A549 treated with dexamethasone at 1 μM for 4 hours (cell line): ENCODE measurements at places on chromosomes 5 and 9. TPM values are rescaled to one million over a fixed set of nuclear protein-coding genes. Genes with fewer than 3 reads are reported as not detected.

DCTN3 gene
- total RNA-seq: 90.4 to 103 TPM (median 97.7 TPM) in 5 replicates

MAMDC2 gene
- total RNA-seq: 0.20 to 0.34 TPM (median 0.27 TPM) in 5 replicates

TMC1 gene
- total RNA-seq: 0.07 to 0.17 TPM (median 0.12 TPM) in 4 of 5 replicates, not detected in the other

ST8SIA4 gene
- total RNA-seq: 0.17 to 0.46 TPM (median 0.38 TPM) in 5 replicates

ECSCR gene
- not detected in 5 replicates for total RNA-seq

TMEM174 gene
- total RNA-seq: not detected in 5 replicates

GAS1 gene
- total RNA-seq: 0.06 to 0.13 TPM (median 0.06 TPM) in 5 replicates

ADRA1B gene
- 15.9 to 25.1 TPM (median 21.9 TPM) in 5 replicates for total RNA-seq

C9orf78 gene
- 49.0 to 55.6 TPM (median 54.2 TPM) in 5 replicates for total RNA-seq

FREM1 gene
- total RNA-seq: not detected in 5 replicates

SMIM33 gene
- not detected in 5 replicates for total RNA-seq

ATOX1 gene
- 171 to 226 TPM (median 188 TPM) in 5 replicates for total RNA-seq

RASEF gene
- 5.1 to 8.3 TPM (median 7.3 TPM) in 5 replicates for total RNA-seq

WDR38 gene
- total RNA-seq: 0.07 to 0.28 TPM (median 0.16 TPM) in 4 of 5 replicates, not detected in the other

SPINK4 gene
- total RNA-seq: not detected in 5 replicates

SPAG8 gene
- total RNA-seq: 0.24 to 0.51 TPM (median 0.34 TPM) in 5 replicates

DBN1 gene
- total RNA-seq: 49.5 to 81.7 TPM (median 75.9 TPM) in 5 replicates

POC5 gene
- total RNA-seq: 8.3 to 11.3 TPM (median 10.5 TPM) in 5 replicates

SKIC3 gene
- total RNA-seq: 19.0 to 25.8 TPM (median 23.7 TPM) in 5 replicates
